HFFc6 (cell line): ENCODE measurements at places on chromosomes 16 and 17.

DNA sequence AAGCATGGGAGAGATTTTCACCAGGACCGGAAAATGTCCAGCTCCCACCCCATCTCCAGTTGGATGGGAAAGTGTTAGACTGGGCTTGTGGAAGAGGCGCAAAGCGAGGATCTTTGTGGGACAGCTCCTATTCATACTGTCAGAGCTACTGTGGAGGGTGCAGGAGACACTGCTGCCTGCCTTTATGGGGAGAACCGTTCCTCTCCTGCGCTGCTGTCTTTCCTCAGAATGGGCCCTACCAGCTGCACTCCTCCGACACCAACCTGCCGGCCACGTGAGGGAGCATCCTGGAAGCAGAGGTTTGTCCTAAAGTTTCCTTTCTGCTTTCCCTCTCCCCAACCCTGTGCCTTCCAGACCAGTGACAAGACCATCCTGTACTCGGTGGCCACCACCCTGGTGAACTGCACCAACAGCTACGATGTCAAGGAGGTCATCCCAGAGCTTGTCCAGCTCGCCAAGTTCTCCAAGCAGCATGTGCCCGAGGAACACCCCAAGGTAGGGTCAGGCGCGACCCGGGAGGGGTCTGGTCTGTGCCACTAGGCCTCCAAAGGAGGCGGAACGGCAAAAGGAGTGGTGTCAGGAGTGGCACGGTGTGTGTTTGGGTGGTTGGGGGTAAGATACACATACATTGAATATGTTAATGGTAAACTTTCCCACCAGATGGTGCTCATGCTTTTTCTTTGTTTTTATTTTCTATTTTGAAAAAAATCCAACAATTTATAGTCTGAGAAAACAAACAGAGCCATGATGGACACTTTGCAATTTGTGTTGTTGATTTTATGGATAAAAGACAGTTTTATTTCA, 23.0 kb downstream of the SLC35G3 start:
- H3K4me3 ChIP-seq, result no peak overlapping the region
- H3K27ac ChIP-seq, result no peak overlapping the region

DNA sequence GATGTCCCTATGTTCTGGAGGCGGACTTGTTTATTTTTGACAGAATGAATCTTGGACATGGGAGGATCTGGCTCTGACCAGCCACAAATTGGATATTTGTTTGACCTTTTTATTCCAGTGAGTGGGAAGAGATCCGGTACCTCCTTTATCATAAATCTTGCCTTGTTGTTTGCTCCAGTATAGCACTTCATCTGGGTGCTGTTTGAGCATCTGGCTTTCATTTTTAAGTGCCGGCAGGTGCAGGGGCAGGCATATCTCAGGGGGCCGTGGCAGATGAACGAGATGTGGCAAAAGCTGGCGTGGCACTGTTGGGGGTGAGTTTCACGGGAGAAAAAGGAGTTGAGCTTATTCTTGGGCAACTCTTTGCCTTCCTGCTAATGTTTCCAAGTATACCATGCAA, 37.8 kb downstream of the MSI2 start:
- H3K27ac ChIP-seq, result peak overlapping the region; percentile 89
- peaks cover 46% of the 10 kb centered on the region for H3K4me1 ChIP-seq
- H3K27me3 ChIP-seq, result peaks cover 4% of the 10 kb centered on the region; the same call in 1 of the 2 replicates
- no peak overlapping the region; the same call in 1 of the 2 replicates for H3K4me3 ChIP-seq
- DNase-seq, result no peak

GRCh38 chr16:57721356-57722209, 14.0 kb upstream of the KATNB1 start:
- no peak overlapping the region for H3K4me3 ChIP-seq
- no peak for DNase-seq
- no peaks in the 10 kb centered on the region for H3K36me3 ChIP-seq
- H3K4me1 ChIP-seq, result no peaks in the 10 kb centered on the region
- H3K27me3 ChIP-seq, result peaks cover 24% of the 10 kb centered on the region

GRCh38 chr17:40103071-40103661, 2.8 kb upstream of the NR1D1 start:
- no peak overlapping the region for H3K27ac ChIP-seq
- H3K27me3 ChIP-seq, result peaks cover 8% of the 10 kb centered on the region
- H3K4me1 ChIP-seq, result peaks cover 66% of the 10 kb centered on the region

DNA sequence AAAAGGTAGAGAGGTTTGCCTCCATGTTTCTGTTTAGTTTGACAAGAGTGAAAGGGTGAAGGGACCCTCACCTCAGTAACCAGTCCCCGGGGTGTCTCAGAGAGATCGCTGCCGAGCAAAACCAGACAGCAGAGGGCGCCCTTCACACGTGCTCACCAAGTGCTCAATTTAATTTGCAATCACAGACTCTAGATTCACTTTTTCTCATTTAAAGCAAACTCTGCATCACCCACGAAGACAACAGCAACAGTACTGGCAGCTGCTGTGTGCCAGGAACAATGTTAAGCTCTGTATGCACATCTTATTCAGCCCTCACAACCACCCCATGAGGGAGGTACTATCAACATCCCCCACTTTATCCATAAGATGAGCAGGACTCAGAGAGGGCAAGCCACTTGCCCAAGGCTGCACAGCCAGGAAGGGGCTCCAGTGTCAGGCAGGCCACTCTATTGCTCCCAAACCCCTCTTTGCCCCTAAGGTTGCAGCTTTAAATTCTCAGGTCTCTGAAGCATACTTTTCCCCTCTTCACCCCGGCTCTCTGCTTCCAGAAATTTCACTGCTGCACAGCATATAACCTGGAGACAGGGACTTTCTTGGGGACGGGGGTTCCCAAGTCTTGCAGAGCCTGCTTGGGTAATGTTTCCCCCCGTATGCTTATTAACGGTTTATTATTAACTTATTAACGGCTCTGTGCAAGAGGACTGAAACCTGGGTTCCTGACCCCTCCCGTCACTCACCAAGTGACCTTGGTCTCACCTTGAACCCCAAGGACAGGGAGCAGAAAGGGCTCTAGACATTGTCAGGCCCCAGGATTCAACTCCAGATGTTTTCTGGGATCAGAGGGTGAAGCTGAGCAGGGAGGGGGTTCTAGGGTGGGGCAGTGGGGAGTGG, 70.9 kb downstream of the CNGB1 start:
- H3K36me3 ChIP-seq, result no peaks in the 10 kb centered on the region
- peaks cover 31% of the 10 kb centered on the region for H3K27me3 ChIP-seq
- no peak overlapping the region for H3K27ac ChIP-seq
- H3K4me1 ChIP-seq, result peaks cover 20% of the 10 kb centered on the region
- peak; percentile 40 for DNase-seq

DNA sequence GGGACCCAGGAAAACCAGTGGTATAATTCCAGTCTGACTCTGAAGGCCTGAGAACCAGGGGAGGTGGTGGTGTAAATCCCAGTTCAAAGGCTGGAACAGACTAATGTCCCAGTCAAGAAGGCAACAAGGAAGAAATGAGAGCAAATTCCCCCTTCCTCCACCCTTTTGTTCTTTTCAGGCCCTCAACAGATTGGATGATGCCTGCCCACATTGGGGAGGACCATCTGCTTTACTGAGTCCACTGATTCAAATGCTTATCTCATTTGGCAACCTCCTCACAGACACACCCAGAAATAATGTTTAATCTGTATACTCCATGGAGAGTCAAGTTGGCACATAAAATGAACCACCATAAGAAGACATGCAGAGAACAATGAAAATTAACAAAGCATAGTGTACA, 61.9 kb upstream of the CRYM start:
- peaks cover 10% of the 10 kb centered on the region for H3K36me3 ChIP-seq
- no peak overlapping the region for H3K27ac ChIP-seq
- DNase-seq, result no peak
- H3K4me3 ChIP-seq, result no peak overlapping the region
- peaks cover 2% of the 10 kb centered on the region; the same call in 1 of the 2 replicates for H3K27me3 ChIP-seq

DNA sequence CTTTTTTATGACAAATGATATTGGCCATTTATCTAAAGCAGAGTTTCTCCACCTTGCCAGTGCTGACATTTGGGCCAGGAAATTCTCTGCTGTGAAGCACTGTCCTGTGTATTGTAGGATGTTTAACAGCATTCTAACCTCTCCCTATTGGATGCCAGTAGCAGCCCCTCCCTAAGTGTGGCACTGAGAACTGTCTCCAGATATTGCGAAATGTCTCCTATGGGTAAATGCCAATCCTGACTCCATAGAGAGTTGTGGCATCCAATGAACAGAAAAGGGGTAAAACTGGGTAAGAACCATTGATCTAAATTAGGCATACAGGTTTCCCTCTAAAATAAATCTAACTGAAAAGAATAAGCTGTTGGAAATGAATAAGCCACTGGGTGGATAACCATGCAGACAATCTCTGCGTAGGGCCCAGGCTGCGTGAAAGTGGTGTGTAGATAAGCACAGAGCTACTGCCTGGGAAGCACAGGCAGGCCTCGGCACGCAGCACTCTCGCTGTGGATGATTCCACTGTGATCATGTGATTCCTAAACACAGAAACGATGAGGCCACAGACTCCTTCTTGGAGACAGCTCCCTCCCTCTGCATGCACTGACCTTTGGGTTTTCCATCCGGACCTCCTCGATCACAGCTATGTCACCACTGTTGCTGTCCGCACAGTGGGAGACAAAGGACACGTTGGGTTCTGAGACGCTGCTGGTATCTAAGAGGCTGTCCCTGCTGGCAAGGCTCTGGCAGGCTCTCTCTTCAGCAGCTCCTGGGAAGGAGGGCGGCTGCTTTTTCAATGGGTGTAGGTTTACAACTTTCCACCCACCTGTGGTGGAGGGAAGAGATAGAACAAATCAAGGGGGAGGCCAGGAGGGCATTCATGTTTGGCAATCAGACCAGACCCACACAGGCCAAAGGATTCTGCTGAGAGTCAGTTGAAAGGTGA, 44.1 kb downstream of the GTF3C1 start:
- DNase-seq, result no peak
- H3K4me3 ChIP-seq, result no peak overlapping the region
- no peaks in the 10 kb centered on the region for H3K27me3 ChIP-seq
- peaks cover 13% of the 10 kb centered on the region for H3K4me1 ChIP-seq
- peaks cover 69% of the 10 kb centered on the region for H3K36me3 ChIP-seq
- H3K27ac ChIP-seq, result no peak overlapping the region

GRCh38 chr16:4505356-4506147, 29.4 kb downstream of the HMOX2 start:
- H3K36me3 ChIP-seq, result peaks cover 9% of the 10 kb centered on the region
- no peak overlapping the region for H3K27ac ChIP-seq
- H3K4me1 ChIP-seq, result peaks cover 31% of the 10 kb centered on the region
- no peak overlapping the region for H3K4me3 ChIP-seq

- H3K27ac ChIP-seq, result no peak overlapping the region
- peaks cover 5% of the 10 kb centered on the region; the same call in 1 of the 2 replicates for H3K36me3 ChIP-seq
- no peaks in the 10 kb centered on the region for H3K4me1 ChIP-seq
- H3K4me3 ChIP-seq, result no peak overlapping the region
- DNase-seq, result peak; percentile 46
- H3K27me3 ChIP-seq, result peaks cover 3% of the 10 kb centered on the region; the same call in 1 of the 2 replicates
Observed at GRCh38 chr16:69930117-69930776, 20.9 kb upstream of the CLEC18A start.

DNA sequence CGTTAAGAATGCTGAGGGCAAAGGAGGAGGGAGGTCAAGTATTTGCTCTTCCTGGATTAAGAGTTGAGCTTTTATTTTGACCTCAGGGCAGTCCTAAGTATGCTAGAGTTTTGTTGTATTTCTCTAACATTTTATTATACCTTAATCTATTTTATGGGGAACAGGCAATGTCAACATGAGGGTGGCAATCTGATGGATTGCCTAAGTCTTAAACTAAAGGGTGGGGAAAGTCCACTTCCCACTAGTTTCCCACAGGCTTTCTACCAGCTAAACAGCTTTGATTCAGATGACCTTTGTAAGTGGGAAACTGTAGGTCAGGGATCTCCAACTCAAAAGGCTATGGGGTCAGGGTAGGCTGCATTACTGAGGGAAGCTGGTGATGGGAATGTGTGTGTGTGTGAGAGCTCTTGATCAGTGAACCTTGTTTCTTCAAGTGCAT, 24.9 kb downstream of the HSD17B2 start:
- no peaks in the 10 kb centered on the region for H3K36me3 ChIP-seq
- no peaks in the 10 kb centered on the region for H3K4me1 ChIP-seq
- H3K4me3 ChIP-seq, result no peak overlapping the region
- H3K27me3 ChIP-seq, result no peaks in the 10 kb centered on the region; the same call in 1 of the 2 replicates
- DNase-seq, result no peak
- H3K27ac ChIP-seq, result no peak overlapping the region
